Panc1 (cell line): ENCODE measurements at places on chromosomes 3 and 15. TPM values are rescaled to one million over a fixed set of nuclear protein-coding genes. Genes with fewer than 3 reads are reported as not detected.
A peak's percentile ranks its signal among the peaks of the same experiment; 100 is the strongest.

GRCh38 chr15:38189671-38190295 lies 62.9 kb upstream of the SPRED1 start:
- no peak for DNase-seq

SAMD7 gene
- total RNA-seq, result not detected

DNA sequence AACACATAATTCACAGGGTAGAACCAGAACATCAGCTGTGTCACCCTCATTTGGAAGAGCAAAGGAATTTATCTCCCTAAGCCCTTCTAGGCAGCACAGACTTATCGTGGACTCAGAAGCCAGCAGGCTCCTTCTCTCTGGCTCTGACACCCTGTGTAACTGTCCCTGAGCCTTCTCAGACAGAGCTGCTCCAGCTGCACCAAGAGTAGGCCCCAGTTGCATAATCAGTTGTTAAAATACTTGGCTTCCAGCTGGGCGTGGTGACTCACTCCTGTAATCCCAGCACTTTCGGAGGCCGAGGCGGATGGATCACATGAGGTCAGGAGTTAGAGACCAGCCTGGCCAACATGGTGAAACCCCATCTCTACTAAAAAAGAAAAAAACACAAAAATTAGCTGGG lies 49.4 kb upstream of the ACVR2B start:
- no peak for DNase-seq

- DNase-seq, result peak; percentile 8
Observed at GRCh38 chr15:64288577-64288976, 67.4 kb downstream of the CSNK1G1 start.

- no peak for DNase-seq
Observed at GRCh38 chr3:169091196-169091823, 572.2 kb downstream of the MECOM start.

DNA sequence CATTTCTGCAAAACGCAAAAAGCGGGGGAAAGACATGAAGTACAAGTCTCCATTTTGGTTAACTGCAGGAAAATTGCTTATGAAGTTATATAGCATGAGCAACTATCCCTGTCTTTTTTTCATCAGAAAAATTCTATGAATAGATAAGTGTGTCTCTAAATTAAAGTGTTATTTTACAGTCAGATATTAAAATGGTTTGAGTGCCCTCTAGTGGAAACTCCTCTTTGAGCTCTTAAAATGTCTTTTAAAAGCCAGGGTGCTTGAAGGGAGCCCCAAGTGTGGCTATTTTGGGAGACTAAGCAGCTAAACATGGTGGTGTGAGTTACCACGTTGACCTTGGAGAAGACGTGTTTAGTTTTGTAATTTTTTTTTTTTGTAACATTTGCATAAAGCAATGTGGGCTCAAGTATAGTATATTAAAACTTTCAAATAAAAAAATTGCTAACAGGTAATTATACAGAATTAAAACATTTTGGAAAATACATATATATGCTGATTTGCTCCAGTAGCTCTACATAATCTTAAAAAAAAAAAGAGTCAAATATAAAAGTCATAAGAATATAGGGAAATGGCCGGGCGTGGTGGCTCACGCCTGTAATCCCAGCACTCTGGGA lies 77.2 kb downstream of the PPP2R3A start:
- DNase-seq, result peak; percentile 15

DNA sequence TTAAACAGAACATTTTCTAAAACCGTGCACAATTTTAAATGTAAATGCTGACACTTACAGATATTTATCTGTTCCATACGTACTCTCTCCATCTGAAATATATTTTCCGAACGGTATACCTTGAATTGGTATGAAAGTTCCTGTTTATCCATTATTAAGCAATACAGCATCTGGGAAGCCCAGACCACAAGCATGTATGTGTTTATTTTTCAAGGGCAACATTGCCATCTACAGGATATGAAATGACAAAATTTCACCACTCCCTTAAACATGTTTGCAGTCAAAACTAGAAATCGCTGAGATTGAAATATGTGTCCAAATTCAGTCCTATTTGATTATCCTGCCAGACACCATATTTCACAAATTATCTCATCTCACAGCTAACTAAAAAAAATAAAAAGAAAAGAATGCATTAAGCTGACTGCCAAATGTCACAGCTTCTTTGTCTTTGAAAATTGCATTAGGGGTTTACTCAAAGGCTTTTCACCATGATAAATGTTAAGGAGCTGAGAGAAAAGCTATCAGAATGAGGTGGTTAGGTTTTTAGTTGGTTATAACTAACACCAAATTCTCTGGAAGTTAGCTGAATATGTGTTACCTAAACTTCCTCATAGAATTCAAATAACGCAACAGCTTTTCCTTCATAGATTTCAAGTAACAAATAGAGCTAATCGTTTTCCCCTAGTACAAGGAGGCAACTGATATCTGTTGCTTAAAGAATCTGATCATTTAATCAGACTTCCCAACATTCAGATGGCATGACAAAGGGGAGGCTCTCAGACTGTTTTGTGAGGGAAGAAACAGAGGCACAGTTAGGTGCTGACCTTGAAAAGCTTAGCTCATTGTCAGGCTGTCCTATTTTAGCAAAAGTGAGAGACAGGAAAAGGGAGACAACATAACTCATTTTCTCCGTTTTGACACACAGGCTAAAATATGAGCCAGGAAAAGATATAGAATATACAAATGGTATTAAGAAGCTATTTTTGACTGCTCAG lies 533.1 kb downstream of the TBL1XR1 start:
- DNase-seq, result no peak

AMIGO3 gene
- total RNA-seq, result 0.72 TPM

DNA sequence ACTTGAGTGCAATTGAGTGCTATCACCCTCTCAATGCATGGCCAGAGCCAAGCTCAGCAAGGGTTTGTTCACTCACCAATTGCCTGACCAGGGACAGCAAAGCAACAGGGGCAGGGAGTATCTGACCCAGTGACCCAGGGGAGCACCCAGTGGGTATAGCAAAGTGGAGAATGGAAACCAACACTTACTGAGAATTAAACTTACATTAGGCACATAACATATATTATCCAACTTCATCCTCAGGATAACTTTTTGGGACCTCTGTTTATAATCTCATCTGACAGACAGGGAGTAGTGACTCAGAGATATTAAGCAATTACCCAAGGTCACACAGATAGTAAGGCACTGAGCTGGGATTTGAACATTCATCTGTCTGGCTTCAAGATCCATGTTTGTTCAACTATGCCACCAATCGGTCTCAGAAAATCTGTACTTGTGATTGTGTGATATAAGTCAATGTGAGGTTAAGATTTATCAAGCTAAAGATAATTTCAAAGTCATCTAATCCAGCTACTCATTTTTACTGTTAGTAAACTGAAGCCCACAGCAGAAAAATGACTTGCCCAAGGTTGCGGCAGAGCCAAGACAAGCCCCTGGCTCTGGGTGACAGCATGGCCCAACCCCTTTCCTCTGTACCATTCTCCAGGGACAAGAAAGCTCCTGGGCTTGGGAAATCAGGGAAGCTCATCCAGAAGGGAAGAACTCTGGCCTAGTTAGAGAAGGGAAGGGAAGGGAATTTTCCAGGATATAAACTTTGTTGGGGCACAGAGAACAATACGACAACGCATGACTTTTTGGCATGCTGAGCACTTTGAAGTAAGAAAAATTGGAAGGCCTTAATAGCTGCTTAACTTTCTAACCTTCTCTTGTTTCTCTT lies 138.0 kb upstream of the SMAD3 start:
- no peak for DNase-seq

GREM1 gene
- total RNA-seq, result 0.41 TPM

DNA sequence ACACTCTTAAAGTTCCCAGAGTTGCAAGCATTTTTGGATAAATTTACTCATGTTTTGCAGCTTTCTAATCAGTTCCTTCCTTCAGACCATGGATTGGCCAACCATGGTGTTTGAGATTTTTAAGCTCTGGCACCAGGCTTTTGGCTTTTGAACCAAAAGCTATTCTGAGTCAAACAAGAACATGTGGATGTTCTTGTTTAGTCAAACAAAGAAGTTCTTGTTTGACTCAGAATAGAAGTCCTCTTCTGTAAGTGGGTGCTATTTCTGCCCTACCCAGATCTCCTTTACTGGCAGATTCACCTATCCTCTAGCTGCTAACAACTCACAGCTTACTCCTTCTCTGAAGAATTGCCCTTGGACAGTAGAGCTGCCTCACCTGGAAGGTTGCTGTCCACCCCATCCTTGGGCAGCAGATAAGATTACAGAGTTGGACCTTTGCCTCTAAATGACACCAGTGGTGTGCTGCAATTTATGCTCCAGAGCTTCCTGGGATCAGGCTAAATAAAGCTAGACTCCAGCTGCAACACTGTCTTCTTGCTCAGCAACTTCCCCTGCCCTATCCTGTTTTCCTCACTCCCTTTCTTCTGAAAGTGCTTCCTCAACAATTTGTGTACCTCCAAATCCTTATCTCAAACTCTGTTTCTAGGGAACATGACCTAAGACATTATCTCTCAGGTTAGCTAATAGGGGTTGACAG lies 65.6 kb downstream of the COL6A6 start:
- DNase-seq, result no peak

DNA sequence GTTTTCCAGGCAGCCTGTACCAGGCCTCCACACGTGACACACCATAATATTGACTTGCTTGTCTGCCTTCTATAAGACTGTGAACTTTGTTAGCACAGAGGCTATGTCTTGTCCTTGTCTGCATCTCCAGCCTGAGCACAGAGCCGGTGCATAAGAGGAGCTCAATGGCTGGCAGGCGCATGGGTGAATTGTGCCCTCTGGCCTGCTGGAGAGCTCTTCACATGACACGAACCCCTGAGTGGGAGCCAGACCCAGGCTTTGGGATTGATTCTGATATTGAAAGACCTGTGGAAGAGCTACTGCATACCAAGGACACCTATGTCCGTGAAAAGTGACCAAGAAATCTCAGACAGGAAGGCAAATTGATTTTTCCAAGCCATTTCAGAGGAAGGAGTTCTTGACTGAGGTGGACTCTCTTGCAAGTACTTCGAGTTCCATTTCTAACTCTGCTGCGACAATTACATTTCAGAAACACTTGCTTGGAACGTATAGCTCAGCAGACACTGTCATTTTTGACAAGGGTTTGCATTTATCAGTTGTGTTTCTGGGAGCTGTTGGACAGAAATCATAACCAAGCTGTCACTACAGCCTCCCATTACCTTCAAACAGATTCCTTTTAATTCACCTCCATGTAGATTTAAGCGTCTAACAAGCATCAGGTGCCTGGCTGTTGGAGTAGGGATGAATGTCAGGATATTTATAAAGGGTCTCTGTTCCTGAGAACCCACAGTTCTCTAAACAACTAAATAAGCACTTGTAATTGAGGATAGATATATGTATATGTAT lies 281.3 kb downstream of the WDR72 start:
- no peak for DNase-seq

GRCh38 chr15:36844534-36844998 lies 255.8 kb downstream of the MEIS2 start:
- no peak for DNase-seq

GRCh38 chr3:17901893-17902292 lies 159.5 kb upstream of the TBC1D5 start:
- DNase-seq, result no peak

COL6A5 gene
- total RNA-seq, result not detected

GHSR gene
- total RNA-seq, result not detected

CD47 gene
- total RNA-seq, result 89.7 TPM

GRCh38 chr3:179801856-179802255 lies 149.0 kb downstream of the USP13 start:
- DNase-seq, result no peak

SIN3A gene
- 107 TPM for total RNA-seq

GRCh38 chr3:11381563-11381962 lies 109.4 kb downstream of the ATG7 start:
- DNase-seq, result no peak

GRCh38 chr3:9397906-9398699 lies 688 bp downstream of the SETD5 start:
- no peak for DNase-seq

MYEF2 gene
- 71.3 TPM for total RNA-seq

CCDC39 gene
- not detected for total RNA-seq

GRCh38 chr3:133209871-133210550 lies 171.8 kb downstream of the TMEM108 start:
- no peak for DNase-seq

DNA sequence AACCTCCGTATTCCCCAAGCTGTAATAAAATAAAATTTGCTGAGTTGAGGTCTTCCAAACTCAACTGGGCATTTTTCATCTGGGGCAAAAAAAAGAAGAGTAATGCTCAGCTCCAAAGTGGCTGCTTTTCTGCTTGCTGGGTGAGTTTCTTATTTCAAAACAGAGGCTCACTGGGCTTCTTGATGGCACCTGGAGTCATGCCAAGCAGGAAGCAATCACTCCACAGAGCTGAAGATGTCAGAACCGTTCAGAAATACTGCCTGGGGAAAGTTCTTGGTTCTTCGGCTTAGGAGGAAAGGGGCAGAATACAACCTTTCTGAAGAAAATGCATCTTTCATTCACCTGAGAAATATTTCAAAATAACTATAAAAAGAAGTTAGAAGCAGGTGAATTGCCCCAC lies 4.1 kb downstream of the CCR9 start:
- DNase-seq, result no peak

GRCh38 chr3:121895736-121896135 lies 1.5 kb downstream of the SLC15A2 start:
- no peak for DNase-seq

DNA sequence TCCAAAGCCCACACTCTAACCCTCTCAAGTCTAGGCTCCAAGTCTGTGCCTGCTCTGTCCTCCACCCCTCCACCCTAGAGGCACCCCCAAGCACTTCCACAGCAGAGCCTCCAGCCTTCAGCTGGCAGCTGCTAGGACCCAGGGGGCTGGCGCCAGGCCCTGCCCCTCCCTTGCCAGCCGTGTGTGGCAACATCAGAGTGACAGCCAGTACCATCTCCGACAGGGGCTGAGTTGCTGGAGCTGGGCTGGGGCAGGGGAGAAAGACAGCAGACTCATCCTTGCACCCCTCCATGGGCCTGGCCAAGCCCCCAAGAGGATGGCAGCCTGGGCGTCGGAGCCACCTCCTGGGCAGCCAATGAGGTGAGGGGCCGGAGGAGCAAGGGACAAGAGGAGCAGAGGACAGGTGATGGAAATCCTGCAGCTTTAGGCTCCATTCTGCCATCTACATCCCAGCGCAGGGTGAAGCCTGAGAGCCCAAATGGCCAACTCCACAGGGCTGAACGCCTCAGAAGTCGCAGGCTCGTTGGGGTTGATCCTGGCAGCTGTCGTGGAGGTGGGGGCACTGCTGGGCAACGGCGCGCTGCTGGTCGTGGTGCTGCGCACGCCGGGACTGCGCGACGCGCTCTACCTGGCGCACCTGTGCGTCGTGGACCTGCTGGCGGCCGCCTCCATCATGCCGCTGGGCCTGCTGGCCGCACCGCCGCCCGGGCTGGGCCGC lies at the start of gene GPR62:
Gene GPR62, plus strand, starts transcription at position 207 of the 718 bp plus-strand sequence. Its CDS starts 272 bp downstream, at position 479.
- no peak for DNase-seq
